H9 (cell line): ENCODE measurements at places on chromosomes 2 and 18. TPM values are rescaled to one million over a fixed set of nuclear protein-coding genes. Genes with fewer than 3 reads are reported as not detected.

DNA sequence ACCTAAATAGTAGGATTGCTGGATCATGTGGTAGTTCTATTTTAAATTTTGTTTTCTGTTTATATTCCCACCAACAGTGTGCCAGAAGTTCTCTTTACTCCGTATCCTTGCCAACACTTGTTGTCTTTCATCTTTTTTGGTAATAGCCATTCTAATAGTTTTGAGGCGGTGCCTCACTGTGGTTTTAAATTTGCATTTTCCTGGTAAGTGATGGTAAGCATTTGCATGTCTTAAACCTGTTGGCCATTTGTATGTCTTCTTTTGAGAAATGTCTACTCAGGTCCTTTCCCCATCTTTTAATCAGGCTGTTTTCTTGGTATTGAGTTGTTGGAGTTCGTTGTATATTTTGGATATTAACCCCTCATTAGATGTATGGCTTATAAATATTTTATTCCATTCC is 51.6 kb downstream of the REL start:
- H3K27me3 ChIP-seq: no peaks in the 10 kb centered on the region
- peaks cover 1% of the 10 kb centered on the region; the same call in 1 of the 2 replicates for H3K36me3 ChIP-seq
- DNase-seq: no peak
- H3K4me1 ChIP-seq: no peaks in the 10 kb centered on the region
- no peak overlapping the region for H3K27ac ChIP-seq

DNA sequence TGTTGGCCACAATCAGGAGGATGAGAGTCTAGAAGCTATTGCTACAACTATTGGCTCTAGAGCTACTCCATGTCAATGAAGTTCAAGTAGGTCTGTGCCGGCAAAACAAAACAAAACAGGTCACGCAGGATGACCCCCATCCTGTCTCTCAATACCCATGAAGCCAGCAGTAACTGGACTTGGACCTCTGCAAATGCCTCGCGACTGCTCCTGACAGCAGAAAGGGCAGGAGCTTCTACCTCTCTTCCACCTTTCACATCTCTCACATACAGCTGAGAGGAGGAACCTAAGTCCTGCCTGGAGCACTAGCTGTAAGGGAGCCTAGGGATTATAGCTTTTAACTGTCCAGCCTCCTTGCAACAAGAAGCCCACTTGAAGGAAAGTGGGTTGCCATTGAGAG is 16.0 kb downstream of the PRKAG3 start:
- H3K27ac ChIP-seq: no peak overlapping the region
- no peak overlapping the region for H3K4me3 ChIP-seq
- no peaks in the 10 kb centered on the region for H3K36me3 ChIP-seq
- no peaks in the 10 kb centered on the region for H3K27me3 ChIP-seq
- DNase-seq: no peak

GRCh38 chr2:12196495-12196894 is 450.1 kb downstream of the LPIN1 start:
- no peaks in the 10 kb centered on the region for H3K4me1 ChIP-seq
- H3K36me3 ChIP-seq: peaks cover 3% of the 10 kb centered on the region; the same call in 2 of the 3 replicates

GRCh38 chr18:23302851-23303527 is 150.1 kb upstream of the RIOK3 start:
- H3K27ac ChIP-seq: no peak overlapping the region
- DNase-seq: no peak
- H3K27me3 ChIP-seq: no peaks in the 10 kb centered on the region
- H3K4me1 ChIP-seq: no peaks in the 10 kb centered on the region

- H3K4me1 ChIP-seq: no peaks in the 10 kb centered on the region
- no peak for DNase-seq
- no peaks in the 10 kb centered on the region for H3K27me3 ChIP-seq
- no peak overlapping the region for H3K4me3 ChIP-seq
These were observed 9.4 kb downstream of the ZNF24 start for GRCh38 chr18:35334821-35335220.

DNA sequence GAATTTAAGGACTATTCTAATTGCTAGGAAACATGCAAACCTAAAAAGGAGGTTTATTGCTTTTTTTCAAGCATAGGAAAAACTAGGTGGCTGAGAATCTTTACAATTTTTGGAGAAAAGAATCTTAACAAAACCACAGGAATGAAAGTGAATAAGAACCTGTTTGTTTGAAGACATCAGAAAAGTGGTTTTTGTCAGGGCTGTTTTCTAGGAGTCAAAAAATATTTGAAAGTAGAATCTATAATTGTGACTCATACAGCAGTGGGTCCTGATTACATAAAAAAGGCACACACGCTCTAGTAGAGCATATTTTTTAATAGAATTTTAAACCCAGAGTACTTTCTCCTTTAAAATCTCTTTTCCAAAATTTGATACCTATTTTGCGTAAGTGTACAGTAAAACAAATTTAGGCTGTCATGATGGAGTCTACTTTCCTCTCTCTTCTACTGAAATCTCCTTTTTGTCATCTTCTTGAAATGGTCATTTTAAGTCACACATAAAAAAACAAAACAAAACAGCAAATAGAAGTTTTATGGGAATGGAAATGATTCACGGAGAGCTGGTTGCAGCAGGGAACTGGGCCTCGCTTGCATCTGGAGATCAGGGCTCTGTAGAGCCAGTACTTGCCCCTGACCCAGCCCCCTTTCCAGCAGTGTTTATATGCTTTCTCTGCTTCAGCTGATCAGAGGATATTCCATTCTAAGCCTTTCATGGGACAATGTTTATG is 59.1 kb upstream of the PELI1 start:
- no peaks in the 10 kb centered on the region for H3K36me3 ChIP-seq
- H3K4me3 ChIP-seq: no peak overlapping the region; the same call in 2 of the 3 replicates
- DNase-seq: no peak
- no peak overlapping the region for H3K27ac ChIP-seq

GRCh38 chr2:118221536-118222272 is 133.4 kb downstream of the INSIG2 start:
- H3K27ac ChIP-seq: no peak overlapping the region
- H3K27me3 ChIP-seq: no peaks in the 10 kb centered on the region
- no peaks in the 10 kb centered on the region for H3K36me3 ChIP-seq

DNA sequence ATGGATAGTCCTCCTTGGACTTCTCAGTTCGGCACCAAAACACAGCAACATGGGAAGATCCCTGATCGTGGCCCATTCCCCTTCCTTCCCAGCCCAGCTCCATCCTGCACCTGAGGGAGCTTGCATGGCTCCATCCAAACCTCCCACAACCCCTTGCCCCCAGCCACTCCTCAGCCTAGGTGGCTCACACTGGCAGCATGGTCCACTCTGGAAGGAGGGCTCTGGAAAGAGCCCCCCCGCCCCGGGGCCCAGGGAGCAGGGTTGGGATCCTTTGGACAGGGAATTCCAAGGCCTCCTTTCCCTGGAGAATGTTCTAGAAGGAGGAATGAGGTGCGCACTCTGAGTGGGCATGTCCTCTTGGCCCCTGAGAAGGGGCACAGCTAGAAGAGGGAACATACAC is 62.8 kb upstream of the ID2 start:
- no peaks in the 10 kb centered on the region for H3K4me1 ChIP-seq
- H3K27me3 ChIP-seq: no peaks in the 10 kb centered on the region
- no peak for DNase-seq
- no peak overlapping the region for H3K27ac ChIP-seq

DNA sequence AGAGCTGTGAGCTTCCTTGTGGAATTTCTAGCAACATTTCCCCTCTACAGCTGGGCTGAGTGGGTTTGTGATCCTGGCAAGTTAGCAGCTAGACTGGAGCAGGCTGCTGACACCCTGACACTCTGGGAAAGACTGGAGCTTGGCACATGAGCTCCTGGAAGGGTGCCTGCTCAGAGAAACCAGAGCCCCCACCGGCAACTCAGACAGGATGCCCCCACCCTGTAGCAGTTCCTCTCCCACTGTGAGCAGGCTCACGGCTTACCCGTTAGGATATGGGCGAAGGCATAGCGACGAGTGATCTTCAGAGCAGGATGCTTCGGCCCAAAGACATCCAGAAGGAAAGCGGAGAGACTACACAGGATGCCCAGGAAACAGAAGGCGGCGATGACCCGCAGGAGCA is 11.2 kb downstream of the TMEM127 start:
- no peak overlapping the region; the same call in 2 of the 3 replicates for H3K4me3 ChIP-seq
- no peaks in the 10 kb centered on the region for H3K27me3 ChIP-seq
- DNase-seq: no peak

DNA sequence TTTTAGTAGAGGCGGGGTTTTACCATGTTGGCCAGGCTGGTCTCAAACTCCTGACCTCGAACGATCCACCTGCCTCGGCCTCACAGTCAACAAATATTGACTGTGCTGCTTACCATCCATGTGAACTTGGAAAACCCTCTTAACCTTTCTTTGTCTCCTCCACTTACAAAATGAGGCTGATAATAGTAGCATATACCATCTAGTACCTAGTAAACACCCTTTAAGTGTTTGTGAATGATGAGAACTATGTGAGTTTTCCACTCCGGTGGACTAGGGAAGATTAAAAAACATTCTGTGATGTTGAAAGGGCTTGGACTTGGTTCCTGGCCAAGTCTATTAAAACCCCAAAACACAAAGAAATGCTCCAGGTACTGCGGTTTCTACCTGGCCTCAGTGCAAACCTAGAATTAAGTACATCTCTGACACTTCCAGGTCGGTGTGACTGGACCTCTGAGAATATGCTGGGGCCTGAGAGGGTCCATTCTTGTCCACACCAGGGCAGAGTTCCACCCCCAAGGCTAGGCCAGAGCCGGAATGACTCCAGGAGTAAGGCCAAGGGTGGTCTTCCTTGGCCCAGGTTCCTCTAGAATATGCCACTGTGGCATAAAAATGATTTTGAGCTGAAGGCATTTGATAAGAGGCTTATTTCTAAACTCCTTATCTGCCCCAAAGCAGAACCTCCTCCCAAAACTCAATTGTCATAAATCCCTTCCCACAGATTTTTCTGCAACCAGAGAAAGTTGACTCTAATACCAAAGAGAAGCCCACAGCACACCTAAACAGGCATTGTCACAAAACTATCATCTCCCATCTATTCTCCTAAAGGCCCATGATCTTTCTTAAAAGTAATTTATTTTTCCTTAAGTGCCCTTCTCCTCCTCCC is 217.5 kb downstream of the TGIF1 start:
- peaks cover 4% of the 10 kb centered on the region; the same call in 1 of the 2 replicates for H3K4me1 ChIP-seq
- no peak overlapping the region for H3K27ac ChIP-seq
- no peak for DNase-seq
- H3K36me3 ChIP-seq: peaks cover 3% of the 10 kb centered on the region; the same call in 1 of the 2 replicates
- H3K27me3 ChIP-seq: no peaks in the 10 kb centered on the region

- DNase-seq: no peak
- H3K36me3 ChIP-seq: no peaks in the 10 kb centered on the region
- H3K4me3 ChIP-seq: no peak overlapping the region
- H3K27me3 ChIP-seq: no peaks in the 10 kb centered on the region
- H3K27ac ChIP-seq: no peak overlapping the region
- H3K4me1 ChIP-seq: peaks cover 4% of the 10 kb centered on the region; the same call in 1 of the 2 replicates
These were observed 56.3 kb upstream of the AFF3 start for GRCh38 chr2:100198461-100199230.

DNA sequence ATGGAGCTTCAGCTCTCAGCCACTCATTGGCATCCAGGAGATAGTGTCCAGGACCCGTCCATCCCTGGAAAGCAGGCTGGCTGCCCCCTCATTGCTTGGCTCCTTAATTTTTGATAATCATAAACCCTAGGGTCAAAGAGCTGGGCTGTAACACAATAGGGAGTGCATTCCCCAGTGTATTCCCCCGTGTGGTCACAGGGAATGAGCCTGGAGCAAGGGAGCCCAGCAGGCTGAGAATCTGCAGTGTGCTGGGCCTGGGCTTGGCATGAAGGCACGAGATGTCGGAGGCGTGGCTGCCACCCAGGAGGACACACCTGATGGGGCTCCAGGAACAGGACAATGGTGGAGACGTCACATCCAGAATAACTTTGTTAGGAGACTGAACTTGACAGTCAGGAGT is 18.7 kb downstream of the TPRKB start:
- H3K36me3 ChIP-seq: no peaks in the 10 kb centered on the region; the same call in 2 of the 3 replicates
- no peak overlapping the region for H3K4me3 ChIP-seq
- no peaks in the 10 kb centered on the region for H3K4me1 ChIP-seq
- no peaks in the 10 kb centered on the region for H3K27me3 ChIP-seq

DNA sequence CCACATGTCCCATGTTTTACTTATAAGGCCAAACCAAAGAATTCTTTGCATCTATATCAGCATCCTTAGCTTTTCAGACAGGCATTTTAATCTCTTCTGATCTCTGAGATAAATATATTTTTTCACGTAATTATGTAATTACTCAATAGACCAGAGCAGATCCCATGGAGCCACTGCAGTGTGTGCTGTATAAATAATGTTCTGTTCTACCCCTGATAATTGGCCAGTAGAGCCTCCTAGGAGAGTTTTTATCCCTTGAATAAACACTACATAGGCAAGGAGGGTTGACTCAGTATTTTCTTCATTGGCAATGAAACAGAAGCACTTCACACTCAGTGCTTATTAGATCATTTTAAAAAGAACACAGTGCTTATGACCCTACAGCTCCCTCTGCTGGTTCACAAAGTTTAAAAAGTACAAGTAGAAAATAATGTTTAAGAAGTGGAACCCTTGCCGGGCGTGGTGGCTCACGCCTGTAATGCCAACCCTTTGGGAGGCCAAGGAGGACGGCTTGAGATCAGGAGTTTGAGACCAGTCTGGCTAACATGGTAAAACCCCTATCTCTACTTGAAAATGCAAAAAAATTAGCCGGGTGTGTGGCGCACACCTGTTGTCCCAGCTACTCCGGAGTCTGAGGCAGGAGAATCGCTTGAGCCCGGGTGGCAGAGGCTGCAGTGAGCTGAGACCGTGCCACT is 91.9 kb downstream of the PPP1R1C start:
- no peak overlapping the region for H3K27ac ChIP-seq
- H3K36me3 ChIP-seq: no peaks in the 10 kb centered on the region
- H3K27me3 ChIP-seq: no peaks in the 10 kb centered on the region
- no peak overlapping the region for H3K4me3 ChIP-seq
- DNase-seq: no peak

DNA sequence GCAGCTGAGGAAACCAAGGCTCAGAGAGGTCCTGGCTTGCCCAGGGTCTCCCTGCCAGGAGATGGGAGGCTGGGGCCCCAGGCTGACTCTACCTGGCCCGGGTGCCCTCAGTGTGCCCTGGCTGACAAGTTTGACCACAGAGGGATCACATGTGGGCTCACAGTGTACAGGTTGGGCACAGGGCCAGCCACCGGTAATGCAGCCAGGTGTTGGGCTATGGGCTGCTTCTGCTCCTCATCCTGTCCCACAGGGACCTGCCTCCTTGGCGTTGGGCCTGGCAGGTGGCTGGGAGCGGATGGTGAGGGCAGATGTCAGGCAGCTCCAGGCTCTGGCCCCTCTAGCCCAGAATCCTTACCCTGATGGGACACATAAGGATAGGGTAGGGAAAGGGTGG is 250.5 kb downstream of the LOXHD1 start:
- H3K4me3 ChIP-seq: no peak overlapping the region
- no peak overlapping the region for H3K27ac ChIP-seq
- no peak for DNase-seq

- no peak for DNase-seq
- peaks cover 17% of the 10 kb centered on the region for H3K36me3 ChIP-seq
- no peaks in the 10 kb centered on the region for H3K4me1 ChIP-seq
- H3K27ac ChIP-seq: no peak overlapping the region
- no peaks in the 10 kb centered on the region for H3K27me3 ChIP-seq
These were observed 83.7 kb downstream of the SP3 start for GRCh38 chr2:173881461-173881860.

GRCh38 chr18:11866764-11867163 is 15.6 kb downstream of the CHMP1B start:
- no peak for DNase-seq
- H3K27me3 ChIP-seq: no peaks in the 10 kb centered on the region
- peaks cover 4% of the 10 kb centered on the region for H3K4me1 ChIP-seq
- H3K27ac ChIP-seq: no peak overlapping the region
- peaks cover 13% of the 10 kb centered on the region for H3K36me3 ChIP-seq

IL1F10 gene
- not detected in 2 replicates for total RNA-seq

CCDC85A gene
- total RNA-seq: 0.17 TPM in 1 of 2 replicates, not detected in the other

DCDC2C gene
- total RNA-seq: not detected in 2 replicates
